ENCODE measurements at places on chromosomes 5 and 9.

DNA sequence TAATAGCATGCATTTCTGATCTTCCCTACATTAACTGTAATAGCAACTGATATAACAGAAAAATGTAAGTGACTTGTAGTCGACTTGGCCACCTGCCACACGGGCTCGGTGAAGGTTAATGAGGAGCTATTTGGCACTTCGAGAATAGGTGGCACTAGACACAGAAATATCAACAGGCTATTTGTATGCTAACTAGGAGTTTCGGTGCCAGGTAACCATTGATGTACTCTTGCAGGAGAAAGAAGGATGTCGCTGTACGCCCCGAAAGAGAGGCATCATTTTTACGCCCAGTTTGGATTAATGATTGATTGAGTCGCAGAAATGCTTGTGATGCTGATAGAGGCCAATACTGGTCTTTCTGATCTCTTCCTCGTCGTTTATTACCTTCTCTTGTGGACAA is 516 bp upstream of the DMRT2 start:
- DNase-seq = no peak

- DNase-seq = peak; percentile 7
These were observed 84.3 kb upstream of the TAF11L2 start for GRCh38 chr5:17413691-17414090.

DNA sequence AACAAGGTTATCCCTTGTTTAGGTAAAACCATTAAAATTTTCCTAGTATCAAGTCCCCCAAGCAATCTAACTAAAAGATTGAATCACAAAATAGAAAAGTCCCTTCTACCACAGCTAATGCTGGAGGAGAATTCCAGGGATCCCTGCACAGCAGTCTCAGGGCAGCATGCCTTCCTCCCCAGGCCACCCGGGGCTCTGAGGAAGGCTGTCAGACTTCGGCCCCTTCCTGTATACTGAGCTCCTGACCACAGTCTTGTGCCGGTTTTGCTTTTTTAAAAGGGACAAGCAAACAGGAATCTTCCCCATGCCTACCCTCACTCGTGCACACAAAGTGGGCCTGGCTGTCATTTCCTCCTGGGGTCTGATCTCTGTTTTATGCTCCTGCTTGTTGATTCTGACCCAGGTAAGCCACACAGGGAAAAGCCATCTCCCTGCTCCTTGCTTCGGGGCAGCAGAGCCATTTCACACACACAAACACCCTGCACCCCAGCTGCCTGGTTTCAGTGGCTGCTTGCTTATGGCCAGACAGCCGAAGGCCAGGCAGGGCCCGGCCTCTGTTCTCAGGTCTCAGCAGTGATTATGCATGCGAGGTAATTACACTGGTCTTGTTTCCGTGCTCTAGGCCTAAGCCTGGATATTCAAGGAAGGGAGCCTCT is 211.9 kb downstream of the NXNL2 start:
- DNase-seq = no peak

GRCh38 chr5:154442801-154443200 is 3.0 kb upstream of the SAP30L start:
- no peak for DNase-seq

GRCh38 chr5:14050821-14051220 is 92.3 kb upstream of the TRIO start:
- DNase-seq = no peak

DNA sequence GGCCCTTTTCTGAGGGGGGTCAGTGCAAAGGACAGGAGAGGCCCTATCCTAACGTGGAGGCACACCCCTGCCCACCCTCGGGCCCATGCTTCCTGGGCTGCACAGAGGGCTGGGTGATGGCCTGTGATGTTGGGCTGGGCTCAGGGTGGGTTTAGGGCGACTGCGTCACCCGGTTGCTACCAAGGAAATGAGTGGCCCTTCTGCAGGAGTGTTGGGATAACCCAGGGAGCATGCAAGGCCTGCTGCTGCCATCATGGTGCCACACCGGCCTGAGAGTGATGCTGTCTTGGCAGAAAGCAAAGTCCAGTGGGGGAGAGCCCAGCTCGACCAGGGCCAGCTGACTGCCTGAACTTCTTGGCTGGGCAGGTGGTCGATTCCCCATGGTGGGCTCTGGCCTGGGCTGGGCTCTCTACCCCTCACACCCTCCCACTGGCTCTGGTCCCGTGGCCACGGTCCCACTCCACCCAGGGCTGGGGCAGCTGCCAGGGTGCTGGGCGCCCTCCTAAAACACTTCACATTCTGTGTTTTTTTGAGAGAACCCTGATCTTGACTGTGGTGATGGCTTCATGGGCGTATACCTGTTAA is 21.5 kb upstream of the MRNIP start:
- no peak for DNase-seq

DNA sequence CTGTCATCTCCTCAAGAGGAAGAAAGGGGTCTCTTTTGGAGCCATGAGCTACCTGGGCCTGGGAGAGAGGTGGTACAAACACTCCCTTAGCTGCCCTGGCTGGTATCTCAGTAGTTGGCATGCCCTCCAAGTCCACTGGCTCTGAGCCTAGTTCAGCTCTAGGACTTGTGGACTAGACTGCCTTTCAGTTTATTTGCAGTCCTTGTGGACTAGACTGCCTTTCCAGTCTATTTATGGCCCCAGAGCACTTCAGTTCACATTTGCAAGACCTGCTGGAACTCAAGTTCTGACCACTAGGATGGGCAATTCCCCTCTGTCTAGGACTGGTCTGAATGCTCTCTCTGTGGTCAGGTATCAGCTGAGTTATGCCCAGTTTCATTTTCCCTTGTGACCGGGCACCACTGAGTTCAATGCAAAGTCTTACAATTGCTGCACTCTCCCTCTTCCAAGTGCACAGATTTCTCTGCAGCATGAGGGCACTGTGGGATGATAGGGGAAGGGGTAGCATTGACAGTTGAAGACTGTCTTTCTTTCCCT is 1019.0 kb downstream of the TAF11L14 start:
- no peak for DNase-seq

DNA sequence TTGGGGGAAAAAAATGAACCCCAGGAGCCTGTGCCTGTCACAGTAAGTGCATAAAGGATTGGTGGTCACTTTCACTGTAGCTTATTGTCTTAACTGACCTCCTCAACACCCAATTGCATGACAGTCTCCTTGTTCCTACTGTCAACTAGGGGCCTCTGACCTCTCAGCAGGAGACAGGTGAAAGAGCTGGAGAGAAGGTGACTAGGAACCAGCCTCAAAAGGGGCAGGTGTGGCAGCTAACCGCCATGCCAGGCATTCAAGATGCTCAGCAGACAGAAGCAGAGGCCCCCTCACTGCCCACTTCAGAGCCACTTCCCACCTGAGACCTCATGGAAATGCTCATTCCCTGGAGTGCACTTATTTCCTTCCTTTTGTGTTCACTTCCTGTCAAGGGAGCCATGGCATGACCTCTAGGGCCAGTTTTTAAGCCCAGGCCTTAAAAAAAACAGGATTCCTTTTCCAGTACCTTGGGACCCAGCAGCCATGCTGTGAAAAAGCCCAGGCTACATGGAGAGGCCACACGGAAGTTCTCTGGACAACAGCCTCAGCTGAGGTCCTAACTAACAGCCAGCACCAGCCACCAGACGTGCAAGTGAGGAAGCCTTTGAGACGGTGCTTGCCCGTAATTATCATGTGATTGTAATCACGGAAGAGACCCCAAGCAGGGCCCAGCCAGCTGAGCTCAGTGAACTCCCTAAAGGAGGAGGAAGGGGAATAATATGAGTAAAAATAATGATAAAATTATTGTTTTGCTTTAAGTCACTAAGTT is 74.9 kb downstream of the NSUN2 start:
- no peak for DNase-seq

DNA sequence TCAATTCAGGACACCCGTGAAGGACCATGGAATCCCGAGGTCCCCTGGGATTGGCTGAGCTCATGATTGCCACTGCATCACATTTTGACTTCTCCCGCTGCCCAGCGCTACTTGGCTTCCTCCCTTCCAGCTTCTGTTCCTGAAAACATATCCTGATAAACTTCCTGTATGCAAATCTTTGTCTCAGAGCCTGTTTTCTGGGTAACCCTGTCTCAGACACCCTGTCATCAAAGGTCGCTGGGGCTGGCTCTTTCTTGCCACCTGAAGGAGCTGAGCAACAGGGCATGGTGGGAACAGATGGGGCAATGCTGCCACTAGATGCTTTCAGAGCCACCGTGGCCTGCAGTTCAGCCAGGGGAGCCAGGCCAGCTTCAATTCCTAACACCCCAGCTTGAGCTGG is 154.3 kb upstream of the TBC1D2 start:
- DNase-seq = no peak

DNA sequence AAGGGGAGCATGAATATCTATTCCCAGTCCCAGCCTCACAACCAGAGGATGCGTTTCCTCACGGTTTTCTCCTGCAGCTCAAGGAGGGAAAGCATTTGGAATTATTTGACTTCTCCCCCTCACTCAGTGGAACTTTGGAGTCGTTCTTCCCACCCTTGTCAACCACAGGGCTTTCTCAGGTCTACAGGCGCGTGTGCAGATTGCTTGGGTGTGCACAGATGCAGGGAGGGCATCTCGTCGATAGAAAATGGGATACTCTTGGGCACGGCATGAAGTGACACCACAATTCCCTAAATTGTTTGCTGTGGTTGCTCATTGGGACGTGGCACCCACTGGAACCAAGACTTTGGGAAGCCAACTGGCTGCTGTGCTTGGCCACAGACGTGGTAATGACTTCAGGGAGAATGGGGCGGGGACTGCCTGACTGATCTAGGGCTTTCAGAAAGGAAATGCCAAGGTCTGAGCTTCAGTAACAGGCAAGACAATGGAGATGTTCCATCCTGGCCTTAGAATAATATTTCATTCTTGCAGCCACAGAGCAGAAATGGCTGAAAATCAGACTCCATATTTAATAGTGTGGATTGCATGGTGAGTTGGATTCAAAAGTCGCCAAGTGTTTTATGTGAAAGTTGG is 12.2 kb upstream of the OBP2B start:
- no peak for DNase-seq

DNA sequence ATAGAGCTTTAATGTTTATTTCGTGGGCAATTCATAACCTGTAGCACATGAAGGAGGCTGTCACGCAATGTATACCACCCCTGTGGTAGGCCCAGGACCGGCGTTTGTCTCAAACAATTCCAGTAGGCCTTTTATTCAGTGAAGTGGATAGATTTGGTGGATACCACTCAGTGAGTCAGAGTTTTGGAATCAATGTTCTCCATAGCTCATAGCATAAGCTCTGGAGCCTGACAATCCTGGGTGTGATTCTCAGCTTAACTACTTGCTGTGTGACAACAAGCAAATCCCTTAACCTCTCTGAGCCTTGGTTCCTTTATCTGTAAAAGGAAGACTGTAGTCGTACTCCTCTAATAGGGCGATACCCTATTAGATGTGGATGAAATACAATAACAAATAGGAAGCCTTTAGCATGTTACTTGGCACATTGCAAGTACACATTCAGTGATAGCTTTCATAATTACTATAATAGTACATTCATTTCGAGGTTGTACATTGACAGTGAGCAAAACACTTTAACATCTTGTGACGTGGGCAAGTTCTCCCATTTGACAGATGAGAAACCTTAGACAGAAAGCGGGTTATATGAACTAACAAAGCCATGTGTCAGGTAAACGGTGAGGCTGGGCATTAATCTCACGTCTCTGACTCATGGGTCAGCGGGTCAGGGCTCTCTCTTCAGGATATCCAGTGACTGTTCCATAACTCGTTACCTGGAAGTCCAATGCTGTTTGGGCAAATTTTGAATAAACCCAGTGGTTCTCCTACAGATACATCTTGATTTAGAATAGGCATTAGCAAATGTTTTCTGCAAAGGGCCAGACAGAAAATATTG is 130.8 kb downstream of the C9orf152 start:
- peak; percentile 55 for DNase-seq

- DNase-seq = no peak
These were observed 73.0 kb upstream of the NR4A3 start for GRCh38 chr9:99748676-99749075.

DNA sequence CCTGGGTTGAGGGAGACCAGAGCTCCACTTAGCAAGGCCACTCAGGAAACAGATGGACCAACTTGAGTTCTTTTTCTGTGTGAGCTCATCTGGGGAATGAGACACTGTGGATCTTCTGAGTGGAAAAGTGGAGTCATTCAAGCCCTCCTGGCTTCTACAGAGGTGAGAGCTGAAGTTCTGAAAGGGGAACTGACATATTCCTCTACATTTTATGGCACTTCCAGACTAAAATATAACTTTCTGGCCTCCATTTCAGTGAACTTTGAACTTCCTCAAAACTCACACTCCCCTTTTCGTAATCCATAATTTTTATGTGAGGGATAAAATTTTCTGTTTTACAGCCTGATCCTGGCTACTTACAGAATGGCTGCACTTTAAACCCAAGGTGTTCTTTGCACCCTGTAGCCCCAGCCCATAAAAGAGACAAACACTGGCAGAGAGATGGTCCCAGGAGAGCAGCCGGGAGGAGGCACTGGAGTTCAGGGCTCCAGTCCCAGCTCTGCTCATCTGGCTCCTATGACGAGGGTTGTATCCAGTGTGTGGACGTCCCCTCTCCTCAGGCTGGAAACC is 10.8 kb downstream of the SPAAR start:
- no peak for DNase-seq

DNA sequence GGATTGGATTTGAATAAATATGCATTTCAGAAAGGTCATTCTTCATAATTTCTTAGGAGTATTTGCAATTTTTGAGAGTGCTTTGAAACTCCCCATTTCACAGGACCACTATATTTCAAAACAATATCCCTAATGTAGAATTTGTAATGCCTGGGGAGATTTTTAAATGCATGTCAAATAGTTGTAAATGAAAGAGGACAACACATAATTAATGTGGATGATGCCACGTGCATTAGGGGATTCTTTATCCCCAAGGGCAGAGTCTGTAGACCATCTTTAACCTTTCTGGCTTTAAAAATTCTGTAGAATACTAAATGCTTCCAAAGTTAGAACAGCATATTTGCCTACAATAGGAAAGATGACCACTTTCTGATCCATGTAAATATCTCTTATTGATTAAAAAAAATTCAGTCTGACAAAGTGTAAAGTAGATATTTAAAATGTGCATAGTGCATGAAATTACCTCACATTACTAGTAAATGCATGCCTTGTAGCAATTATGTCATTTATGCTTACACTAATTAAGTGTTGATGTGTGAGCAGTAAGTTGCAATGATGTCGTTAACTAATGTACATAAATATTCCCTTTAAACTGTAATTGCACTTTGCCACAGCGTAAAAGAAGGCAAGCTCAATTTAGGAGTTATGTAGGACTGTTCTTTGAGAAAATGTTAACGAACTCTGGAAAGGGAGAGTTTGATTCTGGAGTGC is 416.1 kb downstream of the PSAT1 start:
- DNase-seq = no peak

- DNase-seq = peak; percentile 53
These were observed 445.2 kb downstream of the ELAVL2 start for GRCh38 chr9:23380821-23381220.

DNA sequence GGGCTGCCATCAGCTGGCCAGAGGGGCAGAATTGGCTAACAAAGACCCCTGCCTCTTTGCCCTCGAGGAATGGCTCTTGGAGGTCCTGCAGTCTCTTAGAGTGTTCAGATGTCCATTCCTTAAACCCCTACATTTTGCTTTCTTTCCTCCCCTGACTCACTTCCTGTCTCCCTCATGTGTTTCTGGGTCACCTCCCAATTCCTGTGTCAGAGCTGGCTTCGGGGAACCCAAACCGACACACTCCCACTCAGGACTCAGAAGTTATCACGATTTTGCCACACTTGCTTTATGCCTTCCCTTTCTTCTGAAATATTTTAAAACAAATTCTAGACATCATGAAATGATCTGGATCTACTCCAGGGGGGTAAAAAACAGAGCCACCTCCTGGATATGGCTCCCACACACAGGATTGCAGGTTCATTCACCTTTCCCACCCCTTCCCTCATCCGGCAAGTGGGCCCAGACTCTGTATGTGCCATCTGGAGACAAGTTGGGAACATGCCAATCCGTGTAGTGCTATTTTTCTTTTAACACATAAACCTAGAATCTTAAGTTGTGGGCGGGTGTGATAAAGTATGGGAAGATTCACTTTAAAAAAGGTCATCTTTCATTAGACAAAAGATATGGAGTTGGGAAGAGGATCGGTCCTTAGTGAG is 145.7 kb downstream of the NXNL2 start:
- DNase-seq = no peak
